ENCODE measurements at places on chromosomes 1 and 21.

GRCh38 chr1:117653732-117654492 is 48.1 kb downstream of the TENT5C start:
- no peak for DNase-seq

DNA sequence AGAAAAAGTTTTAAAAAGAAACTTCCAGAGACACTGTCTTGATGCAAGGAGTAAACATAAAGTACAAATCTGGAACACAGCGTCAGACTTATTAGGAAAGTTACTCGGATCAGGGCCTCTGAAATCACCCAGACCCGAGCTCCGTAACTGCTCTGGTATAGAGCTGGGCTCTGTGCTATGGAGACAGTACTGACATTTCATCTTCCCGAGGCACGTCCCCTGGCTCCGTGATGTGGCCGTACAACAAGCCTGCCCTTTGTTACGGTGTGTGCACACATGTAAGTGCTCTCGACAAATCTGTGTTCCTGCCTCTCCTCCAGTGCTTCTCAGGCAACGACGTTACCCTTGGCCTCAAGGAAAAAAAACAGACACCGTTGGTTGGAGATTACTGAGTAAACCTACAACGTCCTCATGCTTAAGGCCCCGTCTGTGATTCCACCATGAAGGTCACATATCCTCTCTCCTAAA is 107.0 kb upstream of the IRF2BP2 start:
- peak; percentile 42 for DNase-seq

DNA sequence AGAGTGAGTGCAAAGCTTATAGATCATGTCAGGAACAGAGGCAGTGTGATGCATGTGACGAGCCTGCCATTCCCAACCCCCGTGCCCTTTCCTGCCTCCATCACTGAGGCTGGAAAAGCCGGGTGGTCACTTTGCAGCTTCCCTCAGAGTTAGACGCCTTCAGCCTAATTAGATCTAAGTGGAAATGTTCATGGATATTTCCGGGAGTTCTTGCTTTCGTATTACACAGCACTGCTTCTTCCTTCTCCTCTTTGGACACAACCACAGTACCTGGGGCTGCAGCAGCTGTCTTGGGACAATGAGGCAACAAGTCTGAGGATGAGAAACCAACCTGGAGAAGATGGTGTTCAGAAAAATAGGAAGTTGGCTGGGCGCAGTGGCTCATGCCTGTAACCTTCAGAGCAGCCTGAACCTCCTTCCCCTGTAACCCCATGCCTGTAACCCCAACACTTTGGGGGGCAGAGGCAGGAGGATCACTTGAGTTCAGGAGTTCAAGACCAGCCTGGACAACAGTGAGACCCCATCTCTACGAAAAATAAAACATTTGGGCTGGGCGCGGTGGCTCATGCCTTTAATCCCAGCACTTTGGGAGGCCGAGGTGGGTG is 24.5 kb downstream of the SERINC2 start:
- DNase-seq = no peak

- no peak for DNase-seq
Measured at GRCh38 chr1:228316589-228317387, 89.8 kb downstream of the TRIM11 start.

- DNase-seq = peak; percentile 48
Measured at GRCh38 chr1:16013220-16013907, 4.5 kb downstream of the HSPB7 start.

DNA sequence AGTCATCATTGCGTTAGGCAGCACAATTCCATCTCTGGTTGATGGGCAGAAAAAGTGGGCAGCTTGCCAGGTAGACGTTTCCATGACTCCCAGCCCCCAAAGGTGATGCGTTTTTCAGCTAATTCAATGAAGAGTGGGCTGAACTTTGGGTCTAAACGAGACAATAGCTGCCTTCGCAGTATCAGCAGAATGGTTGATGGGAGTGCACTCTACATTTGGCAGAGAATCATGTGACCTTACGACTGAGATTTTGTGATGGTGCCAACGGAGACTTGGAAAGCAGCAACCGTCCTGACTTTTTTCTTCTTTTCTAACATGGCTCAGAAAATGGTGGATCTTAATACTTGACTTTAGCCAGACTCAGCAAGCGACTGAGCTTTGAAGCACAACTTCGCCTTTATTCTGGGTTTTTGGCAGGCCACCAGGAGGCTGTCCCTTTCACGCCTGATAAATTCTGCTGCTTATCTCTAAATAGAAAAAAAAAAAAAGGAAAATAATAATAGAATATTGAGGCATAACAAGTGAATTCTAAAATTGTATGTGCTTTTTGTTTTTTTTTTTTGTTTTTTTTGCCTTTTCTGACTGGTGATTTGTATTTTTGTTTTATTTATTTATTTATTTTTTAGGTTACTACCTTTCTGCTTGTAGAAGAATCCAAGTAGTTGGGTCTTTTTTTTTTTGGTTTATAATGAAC is 804.8 kb downstream of the USP25 start:
- DNase-seq = peak; percentile 87

DNA sequence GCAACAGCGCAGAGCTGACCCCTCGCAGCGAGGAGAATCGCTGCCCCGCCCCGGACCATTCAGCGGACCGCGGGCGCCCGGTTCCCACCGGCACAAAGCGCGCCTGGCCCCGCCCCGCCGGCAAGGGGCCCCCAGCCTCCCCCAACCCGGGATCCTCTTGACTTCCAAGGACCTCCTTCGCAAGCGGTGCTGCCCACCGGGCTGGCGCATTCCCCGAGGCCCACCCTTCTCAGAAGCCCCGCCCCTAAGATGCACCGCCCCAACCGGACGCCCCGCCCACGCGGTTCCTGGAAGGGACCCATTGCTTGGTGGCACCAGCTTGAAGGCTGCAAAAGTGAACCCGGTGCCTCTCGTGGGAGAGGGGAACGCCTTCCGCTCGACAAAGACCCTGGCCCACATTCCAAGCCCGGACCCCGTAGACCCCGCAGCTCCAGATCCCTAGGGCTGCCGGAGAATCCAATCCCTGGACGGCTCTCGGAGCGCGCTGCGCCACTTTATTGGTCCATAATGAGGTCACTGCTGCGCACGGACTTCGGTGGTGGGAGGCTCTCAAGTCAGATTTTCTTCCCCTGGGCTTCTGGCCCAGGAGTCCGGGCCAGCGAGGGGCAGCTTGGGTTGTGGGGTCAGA is 2.0 kb downstream of the HES3 start:
- no peak for DNase-seq

- DNase-seq = no peak
Measured at GRCh38 chr21:38990424-38990794, 184.7 kb downstream of the ETS2 start.

DNA sequence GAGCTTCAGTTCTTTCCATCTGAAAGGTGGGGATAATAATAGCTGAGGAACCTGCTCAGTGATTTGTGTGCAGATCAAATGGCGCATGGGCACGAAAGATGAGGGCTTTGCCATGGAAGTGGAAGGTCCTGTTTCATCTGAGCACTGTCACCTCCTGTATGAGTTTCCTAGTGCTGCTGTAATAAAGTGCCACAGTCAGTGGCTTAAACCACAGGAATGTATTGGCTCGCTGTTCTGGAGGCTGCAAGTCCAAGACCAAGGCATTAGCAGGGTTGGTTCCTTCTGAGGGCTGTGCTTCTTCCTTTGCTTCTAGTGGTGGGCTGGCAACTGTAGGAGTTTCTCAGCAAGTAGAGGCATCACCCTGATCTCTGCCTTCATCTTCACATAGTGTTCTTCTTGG is 51.1 kb upstream of the RBM15 start:
- DNase-seq = peak; percentile 31

- DNase-seq = no peak
Measured at GRCh38 chr1:151156515-151156819, at the start of gene TNFAIP8L2. Gene TNFAIP8L2, plus strand, starts transcription at chr1:151156649. Its CDS starts 2,049 bp downstream, at chr1:151158698.

GRCh38 chr21:28018741-28019669 is 973.7 kb downstream of the LTN1 start:
- peak; percentile 13 for DNase-seq

DNA sequence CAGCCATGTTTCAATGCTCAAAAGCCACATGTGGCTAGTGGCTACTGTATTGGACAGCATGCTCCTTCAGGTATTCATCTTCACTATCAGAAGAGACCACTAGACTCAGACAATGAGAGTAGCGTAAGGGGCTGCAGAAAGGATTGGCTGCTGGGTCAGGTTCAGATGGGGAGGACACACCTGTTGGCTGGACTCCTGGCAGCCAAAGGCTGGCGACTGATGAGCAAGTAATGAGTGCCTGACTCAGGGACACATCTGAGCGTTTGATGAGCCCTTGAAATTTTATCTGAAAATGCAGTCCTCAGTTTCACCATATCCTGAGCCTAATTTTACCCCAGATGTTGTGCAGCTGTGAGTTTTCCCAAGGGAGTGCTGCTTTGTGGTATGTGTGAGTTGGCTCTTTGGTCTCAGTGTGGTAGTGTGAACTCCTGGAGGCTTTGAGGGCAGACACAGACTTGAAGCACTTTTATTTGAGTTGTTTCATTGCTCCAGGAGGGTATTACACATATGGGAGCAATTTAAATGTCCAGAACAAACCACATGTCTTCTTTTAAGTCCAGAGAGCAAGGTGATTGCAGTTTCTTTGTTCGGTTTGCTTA is 9.6 kb downstream of the ST6GALNAC3 start:
- peak; percentile 8 for DNase-seq

GRCh38 chr21:41983229-41983628 is 26.9 kb downstream of the ZBTB21 start:
- no peak for DNase-seq

DNA sequence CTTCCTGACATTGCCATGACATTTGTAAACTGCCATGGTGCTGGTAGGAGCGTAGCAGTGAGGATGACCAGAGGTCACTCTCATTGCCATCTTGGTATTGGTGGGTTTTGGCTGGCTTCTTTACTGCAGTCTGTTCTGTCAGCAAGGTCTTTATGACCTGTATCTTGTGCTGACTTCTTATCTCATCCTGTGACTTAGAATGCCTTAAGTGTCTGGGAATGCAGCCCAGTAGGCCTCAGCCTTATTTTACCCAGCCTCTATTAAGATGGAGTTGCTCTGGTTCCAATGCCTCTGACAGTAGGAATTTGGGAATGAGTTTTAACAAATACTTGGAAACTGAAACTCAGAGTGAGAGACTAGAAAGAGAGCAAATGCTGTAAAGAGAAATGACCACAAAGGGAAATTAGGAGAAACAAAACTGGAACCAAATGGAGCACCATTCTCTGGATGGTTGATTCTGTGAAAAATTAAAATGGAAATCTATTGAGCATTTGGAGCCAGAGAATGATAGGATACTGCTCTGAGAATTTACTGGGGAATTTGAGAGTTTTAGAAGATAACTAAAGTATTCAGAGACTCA is 50.1 kb upstream of the RHOU start:
- peak; percentile 29 for DNase-seq

DNA sequence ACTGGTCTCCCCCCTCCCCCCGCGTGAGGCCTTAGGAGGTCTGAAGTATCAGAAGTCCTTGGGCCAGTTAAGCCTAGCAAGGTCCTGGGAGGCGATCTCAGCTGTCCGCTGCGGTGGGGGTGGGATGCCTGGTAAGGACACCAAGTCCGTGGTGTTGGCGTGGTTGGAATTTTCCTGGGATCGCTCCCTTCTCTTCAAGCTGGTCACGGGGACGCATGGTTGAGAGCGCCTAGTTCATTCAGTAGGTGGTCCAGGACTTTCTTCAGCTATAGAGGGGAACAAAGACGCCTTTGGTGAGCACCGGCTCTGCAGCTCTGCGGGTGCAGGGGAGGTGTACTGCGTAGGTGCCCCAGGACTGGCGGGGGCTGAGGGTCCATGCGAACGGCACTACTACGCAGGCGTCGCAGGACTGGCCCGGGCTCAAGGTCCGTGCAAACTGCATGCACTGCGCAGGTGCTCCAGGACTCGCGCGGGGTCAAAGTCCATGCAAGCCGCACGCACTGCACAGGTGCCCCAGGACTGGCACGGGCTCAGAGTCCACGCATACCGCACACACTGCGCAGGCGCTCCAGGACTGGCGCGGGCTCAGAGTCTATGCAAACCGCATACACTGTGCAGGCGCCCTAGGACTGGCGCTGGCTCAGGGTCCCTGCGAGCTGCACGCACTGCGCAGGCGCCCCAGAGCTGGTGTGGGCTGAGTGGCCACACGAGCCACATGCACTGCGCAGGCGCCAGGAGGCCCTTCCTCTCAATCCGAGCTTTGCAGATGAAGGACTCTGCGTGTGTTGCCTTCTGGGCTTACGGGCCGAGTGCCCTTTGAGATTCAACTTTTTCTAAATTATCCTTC is 36.6 kb upstream of the HMGN1 start:
- peak; percentile 77 for DNase-seq

- no peak for DNase-seq
Measured at GRCh38 chr1:225777058-225777582, 506 bp upstream of the SRP9 start.

- peak; percentile 8 for DNase-seq
Measured at GRCh38 chr1:10755970-10756521, 40.4 kb downstream of the CASZ1 start.

DNA sequence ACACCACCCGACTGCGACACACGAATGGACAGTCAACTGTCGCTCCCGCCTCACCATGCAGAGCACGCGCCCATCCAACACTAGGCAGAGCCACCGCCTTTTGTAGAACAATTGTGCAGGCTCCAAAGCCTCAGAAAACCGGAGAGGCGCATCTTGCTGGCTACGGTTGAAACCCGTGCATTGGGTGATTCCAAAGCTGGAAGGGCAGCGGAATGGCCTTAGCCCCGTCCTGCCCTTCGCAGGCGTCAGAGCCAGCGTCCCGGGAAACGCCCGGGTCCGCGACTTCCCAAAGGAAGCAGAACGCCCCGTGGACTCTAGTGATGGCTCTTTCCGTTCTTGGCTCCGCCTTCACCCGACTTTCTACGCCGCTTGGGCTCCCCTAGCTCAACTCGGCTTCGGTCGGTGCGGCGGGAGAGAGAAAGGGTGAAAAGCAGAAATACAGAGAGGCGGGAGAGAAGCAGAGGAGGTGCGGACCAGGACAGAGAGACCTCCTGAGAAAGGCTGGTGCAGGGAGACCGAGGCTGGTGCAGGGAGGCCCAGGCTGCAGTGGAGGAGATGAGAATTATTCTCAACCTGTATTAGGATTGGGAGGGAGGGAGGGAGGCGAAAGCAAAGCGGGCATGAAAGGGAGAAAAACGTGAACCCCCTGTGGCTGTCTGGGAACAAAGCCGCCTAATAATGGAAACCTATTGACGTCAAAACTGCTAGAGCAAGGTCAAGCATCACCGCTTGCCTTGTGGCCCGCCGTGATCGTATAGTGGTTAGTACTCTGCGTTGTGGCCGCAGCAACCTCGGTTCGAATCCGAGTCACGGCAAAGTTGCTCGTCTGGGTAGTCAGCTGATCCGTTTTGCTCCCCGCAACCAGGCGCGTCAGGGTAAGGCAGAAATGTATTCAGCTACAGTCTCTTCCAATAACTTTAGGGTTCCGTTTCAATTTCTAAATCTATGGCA is 99.5 kb downstream of the PRKAB2 start:
- no peak for DNase-seq
